ENCODE measurements at places on chromosomes 5 and 9.

DNA sequence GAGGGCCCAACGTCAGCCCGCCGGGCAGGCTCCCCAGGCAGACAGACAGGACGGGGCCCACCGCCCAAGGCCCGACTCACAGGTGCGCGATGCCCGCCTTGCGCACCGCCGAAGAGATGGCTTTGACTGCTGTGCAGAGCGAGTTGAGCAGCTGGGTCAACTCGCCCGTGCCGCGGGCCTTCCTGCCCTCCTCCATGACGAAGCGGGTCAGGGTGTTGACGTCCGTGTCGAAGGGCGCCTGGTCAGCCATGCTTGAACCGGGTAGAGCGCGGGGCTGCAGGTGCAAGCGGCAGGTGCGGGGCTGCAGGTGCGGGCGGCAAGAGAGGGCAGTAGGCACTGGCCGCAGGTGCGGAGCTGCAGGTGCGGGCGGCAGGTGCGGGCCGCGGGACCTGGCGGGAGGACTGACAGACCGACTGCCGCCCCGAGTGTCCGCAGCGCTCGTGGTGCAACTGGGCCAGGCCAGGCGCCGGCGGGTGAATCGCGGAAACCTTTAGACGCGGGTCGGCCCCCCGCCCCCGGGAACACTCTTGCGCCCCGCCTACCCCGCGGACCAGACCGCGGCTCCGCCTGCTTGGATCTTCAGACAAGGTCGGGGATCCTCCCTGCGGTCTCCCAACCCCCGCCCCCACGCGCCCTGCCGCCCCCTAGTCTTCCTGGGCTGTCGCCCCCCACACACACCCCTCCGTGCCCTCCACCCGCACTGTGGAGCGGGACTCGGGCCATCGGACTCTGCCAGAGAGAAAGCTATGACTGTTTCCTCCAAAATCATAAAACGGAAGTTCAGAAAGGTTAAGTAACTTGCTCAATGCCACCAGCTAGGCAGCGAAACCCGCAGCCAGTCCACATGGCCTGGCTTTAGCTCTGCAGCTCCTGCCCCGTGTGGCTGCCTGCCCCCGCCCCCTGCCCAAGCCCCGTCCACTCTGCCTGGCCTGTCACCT, at the start of gene FBP1:
Gene FBP1, minus strand, starts transcription at position 458 of the 938 bp plus-strand sequence. Its CDS starts 208 bp downstream, at position 250.
- peak; percentile 37 for DNase-seq

- no peak for DNase-seq
Measured at GRCh38 chr5:33530183-33531036, 89.6 kb downstream of the TARS1 start.

DNA sequence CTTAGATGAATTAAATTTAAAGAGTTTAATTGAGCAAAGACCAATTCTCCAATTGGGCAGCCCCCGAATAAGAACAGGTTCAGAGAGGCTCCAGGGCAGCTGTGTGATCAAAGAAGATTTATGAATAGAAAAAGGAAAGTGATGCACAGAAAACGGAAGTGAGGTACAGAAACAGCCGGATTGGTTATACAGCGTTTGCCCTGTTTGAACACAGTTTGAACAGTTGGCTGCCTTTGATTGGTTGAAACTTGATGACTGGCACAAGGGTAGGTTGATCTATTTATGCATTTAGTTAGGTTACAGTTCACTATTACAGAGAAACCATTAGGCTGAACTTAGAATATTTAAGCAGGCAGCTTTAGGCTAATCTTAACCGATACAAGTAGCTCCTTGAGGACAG, 29.5 kb downstream of the NIM1K start:
- no peak for DNase-seq

GRCh38 chr9:88801214-88801796, 190.0 kb upstream of the S1PR3 start:
- DNase-seq = no peak

DNA sequence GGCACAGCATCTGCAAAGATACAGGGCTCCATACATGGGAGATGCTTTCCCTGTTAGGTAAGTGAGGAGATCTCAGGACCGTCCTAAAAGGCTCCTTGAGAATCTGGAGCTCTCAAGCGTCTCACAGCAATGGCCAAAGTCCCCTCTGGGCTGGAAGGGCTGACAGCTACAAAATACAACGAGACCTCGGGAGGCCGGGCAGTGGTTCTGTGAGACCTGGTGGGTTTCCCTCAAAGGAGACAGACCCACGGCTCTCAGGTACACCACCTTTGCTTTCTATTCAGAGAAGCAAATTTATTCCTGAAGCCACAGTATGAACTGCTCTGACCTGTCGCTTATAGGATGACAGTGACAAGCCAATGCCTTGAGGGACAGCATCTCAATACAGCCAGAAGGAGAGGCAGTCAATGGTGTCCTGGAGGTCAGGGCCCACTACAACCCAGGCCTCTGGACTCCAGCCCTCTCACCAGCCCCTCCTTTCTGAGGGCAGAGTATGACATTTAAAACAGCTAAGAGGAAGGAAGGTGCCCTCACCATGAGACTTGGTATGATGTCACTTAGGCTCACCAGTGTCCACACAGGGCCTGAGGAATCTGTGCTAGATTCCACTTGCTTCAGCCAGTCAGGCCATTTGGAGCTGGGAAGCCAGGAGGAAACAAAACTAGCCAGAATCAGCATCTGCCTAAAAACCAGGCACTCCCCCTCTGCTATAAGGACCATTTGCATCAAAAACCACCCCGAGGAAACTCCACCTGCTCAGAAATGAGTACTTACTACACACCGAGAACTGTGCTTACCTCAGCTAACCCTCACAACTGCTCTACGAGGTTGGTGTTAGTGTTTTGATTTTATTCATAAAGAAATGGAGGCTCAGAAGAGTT, 86.5 kb upstream of the FSTL4 start:
- DNase-seq = no peak

- DNase-seq = no peak
Measured at GRCh38 chr5:167912941-167913665, 378.3 kb upstream of the WWC1 start.

DNA sequence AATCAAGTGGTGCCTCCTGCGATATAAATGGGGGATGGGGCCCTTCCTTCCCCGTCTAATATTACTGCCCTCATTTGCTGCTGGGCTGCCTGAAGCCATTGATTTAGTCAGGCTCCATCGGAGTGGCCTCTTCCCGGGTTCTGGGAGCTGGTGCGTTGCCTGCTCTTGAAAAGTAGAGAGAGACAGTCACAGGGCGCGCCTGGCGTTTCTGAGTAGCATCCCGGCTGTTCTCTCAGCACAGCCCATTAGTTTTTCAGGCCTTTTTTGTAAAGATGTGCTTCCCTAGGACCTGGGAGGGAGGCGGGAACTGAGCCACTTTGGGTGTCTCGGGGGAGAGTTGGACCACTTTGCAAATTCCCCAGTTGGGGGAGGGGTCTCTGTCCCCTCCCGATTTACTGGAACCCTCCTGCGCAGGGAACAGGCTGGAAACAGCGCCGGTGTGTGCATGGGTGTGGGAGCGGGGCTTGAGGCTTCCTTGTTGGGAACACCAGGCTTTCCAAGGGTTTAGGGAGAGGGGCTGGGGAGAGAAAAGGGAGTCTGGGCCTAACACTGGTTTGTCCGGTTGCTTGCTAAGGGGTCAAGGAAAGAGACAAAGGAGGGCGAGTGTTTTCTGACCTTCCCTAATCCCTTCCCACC, 4.7 kb downstream of the PRDM6 start:
- no peak for DNase-seq

DNA sequence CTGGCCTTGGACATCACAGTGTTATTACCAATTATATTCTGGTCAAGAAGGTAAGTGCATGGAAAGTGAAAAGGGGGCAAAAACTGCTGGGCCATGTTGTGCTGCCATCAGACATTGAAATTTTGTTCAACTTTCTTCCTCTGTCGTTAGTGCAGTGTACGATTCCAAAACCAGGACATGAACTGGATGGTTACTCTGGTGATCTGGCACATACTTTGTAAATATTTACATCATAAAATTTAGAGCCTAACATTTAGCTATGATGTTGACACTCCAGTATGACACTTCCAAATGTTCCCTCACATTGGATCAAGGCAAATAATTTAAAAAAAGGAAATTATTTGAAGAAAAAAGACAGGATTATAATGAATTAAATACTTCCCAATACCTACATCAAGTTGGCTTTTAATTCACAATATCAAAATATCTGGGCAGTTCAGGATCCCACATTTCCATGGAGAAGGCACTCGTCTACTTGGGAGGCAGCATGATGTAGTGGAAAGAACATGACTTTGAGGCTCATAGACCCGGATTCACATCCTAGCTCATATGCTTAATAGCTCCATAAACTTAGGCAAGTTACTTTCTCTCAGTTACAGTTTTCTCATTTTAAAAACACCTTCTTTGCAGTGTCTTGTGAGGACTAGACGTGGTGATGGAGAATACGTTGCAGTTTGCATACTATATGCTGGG, 342.5 kb upstream of the MPDZ start:
- no peak for DNase-seq

DNA sequence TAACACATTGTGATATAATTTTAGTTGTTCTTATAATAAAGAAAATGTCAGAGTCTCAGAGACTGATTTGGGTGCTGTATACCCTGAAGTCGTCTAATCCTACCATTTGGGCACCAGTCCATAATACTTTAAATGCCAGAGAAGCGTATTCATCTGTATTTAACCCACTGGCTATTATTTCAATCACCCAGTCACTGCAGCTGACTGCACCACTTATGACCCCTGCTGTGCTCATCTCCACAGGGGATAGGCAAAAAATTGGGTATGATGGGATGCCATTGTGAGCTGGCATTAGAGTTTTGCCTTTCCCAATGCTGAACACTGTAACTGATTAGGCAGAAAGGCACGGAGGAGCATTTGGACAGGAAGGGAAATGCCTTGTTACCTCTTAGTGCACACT, 599.7 kb downstream of the CAAP1 start:
- DNase-seq = no peak

- no peak for DNase-seq
Measured at GRCh38 chr9:81683238-81683637, 6.1 kb downstream of the TLE1 start.

- no peak for DNase-seq
Measured at GRCh38 chr9:31112491-31112890, 1272.0 kb upstream of the ACO1 start.
